ENCODE measurements at places on chromosomes 2 and 18.

- DNase-seq, result no peak
Measured at GRCh38 chr18:48328473-48329210, 80.5 kb downstream of the ZBTB7C start.

DNA sequence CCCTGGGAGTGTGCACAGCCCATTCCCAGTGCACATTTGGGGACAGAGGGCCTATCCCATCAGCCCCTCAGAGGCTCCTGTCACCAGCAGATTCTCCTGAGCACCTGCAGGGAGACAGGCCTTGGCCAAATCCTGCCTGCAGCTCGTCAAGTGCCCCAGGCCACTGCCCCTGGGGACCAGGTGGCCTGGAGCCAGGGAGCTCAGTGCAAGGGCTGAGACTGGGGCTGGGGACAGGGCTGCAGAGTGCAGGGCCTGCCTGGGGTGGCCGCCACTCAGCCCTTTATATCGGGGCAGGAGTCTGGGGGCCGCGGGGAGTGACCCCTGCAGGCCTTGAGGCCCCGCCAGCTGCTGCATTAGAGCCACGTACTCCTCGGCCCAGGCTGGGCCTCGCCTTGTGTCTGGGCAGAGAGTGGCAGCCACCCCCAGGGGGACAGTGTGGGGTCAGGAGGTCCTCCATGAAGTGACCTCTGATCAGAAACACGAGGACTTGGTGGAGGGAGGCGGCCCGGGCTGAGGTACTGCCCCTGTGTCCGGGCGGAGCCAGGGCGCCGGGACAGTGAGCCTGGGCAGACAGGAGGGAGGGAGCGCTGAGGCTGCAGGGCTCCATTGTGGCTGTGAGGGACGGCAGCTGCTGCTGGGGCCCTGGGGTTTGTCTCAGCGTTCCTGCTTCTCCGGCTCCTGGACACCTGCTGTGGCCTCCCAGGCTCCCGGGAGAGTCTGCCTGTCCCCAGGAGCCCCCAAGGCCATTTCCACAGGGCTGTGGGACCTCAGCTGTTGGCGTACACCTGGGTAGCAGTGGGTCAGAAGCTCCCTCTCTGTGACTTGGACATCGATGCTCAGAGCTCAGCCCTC is 24.2 kb downstream of the GPC1 start:
- DNase-seq, result no peak

DNA sequence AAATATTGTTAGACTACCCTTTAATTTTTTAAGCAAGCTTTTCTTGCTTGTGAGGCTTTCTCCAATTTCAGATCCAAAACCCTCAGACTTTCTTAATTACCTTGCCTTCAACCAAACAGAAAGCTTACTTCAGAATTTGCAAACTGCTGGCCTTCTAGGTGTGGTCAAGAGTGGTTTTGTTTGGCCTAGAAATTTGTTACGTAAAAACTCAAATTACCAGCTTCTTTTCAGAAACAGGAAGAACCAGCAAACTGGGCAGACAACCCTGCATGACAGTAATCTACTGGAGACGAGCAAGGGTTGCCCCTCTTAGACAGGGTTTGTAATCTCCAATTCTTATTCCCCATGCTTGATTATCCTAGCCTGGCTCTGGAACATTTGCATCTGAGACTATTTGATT is 27.1 kb downstream of the SRBD1 start:
- DNase-seq, result no peak

DNA sequence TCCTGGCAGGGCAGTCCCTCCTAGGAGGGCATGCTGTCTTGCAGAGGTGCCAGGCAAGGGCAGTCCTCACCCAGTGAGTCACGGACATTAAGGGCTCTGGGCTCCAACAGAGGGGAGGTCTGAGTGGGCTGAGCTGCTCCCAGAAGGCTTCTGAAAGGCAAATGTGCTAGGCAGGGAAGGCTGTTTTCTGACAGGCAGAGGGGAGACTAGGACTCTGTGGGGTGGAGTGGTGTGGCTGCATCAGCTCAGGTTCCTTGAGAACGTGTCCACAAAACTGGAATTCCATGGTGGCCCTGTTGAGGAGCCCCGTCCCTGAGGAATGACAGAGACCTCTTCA is 283.5 kb downstream of the MYCN start:
- DNase-seq, result no peak

DNA sequence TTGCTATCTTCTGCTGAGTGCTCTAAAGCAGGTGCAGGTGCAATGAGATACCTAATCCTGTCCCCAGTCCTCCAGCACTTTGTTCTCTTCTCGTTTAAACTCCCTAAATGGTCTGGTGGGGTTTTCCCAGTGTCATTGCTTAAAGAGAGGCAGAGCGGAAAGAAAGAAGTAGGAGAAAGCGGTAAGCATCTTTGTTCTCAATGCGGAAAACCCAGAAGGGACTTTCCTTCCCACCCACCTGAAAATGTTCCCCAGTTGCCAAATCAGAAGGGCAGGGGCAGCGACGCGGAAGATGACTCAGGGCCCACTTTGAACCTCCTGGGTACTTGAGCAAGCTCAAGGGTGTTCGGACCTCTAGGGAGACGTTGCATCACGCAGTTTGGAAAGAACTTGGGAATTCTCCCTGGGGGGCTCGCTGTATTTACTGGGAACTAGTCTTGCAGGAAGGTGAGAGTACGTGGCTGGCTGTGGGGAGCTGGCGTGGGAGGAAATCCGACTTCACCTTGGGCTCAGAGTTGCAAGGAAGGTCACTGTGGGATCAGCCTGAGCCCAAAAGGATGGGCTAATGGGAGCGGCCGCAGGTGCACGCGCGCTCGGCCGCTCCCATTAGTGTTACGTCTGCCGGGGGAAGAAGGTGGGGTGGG is 589 bp upstream of the SGPP2 start:
- no peak for DNase-seq

- no peak for DNase-seq
Measured at GRCh38 chr2:60079562-60079961, 473.9 kb downstream of the BCL11A start.

- no peak for DNase-seq
Measured at GRCh38 chr18:23912356-23912755, 102.2 kb upstream of the TTC39C start.

GRCh38 chr2:11699686-11700670 is 30.0 kb upstream of the NTSR2 start:
- DNase-seq, result no peak

DNA sequence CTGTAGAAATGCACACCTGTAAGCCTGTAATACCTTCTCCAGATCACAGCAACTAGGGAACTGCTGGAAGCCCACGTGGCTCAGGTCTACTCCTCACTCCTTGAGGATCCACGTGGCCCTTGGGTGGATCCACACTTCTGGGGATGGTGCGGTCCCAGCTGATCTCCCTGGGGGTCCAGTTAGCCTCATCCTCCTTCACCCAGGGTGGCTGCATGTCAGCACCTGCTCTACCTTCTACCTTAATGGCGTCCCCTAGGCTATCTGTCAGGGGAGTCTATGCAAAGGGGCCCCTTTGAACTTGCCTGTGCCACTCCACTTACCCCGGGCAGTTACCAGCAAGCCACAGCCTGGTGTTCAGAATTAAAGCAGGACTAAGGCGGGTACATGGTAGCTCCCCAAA is 284.7 kb downstream of the MYCN start:
- no peak for DNase-seq

GRCh38 chr2:104043864-104044263 is 810.1 kb upstream of the POU3F3 start:
- DNase-seq, result no peak

DNA sequence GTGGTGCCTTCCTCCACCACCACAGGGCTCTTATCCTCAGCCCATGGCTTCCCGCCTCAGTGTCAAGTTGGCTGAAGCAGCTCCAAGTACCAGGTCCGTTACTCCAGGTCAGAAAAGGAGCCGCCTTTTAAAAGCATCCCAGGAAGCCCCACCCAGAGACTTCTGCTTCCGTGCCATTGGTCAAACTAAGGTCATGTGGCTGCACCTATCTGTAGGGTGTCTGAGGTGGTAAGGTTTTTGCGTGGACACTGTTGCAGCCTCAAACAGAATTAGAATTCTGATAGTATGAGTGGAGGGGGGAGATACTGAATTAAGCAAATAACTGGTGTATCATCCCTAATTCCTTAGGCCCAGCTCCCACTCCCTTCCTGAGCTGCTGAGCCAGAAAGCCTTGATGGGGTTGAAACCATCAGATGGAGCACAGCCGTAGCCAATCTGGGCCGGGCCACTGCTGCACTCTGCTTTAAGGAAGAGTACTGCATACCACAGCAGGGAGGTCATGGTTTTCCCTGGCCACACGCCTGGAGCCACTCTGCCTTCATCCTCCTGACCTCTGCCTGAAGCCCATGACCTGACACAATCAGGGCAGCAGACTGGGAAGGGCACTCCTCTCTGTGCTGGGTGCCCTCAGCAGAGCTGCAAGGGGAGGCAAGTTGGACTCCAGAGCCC is 8.4 kb downstream of the TMEM247 start:
- no peak for DNase-seq

All from GM12892 (cell line).